ENCODE measurements at places on chromosomes 13 and 19.

GRCh38 chr13:31201341-31202031 is 1.7 kb downstream of the B3GLCT start:
- DNase-seq, result no peak

GRCh38 chr13:106113796-106114195 is 421.7 kb downstream of the EFNB2 start:
- DNase-seq, result no peak

DNA sequence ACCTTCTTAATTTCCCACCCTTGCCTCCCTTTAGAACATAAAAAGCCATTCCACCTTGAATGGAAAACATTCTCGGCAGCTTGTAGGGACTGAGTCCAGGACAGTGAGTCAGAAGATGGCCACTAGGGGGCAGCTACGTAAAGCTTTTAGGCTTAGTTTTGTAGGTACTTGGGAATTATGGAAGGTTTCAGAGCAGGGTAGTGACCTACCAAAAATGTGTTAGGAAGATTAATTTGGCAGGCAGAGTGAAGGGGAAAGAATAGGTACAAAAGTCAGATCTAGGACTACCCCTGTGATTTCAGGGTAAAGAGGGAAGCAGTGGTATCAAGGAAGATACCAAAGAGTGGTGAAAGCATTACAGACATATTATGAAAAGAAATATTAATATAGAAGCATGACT is 198.4 kb downstream of the NDFIP2 start:
- peak; percentile 73 for DNase-seq

DNA sequence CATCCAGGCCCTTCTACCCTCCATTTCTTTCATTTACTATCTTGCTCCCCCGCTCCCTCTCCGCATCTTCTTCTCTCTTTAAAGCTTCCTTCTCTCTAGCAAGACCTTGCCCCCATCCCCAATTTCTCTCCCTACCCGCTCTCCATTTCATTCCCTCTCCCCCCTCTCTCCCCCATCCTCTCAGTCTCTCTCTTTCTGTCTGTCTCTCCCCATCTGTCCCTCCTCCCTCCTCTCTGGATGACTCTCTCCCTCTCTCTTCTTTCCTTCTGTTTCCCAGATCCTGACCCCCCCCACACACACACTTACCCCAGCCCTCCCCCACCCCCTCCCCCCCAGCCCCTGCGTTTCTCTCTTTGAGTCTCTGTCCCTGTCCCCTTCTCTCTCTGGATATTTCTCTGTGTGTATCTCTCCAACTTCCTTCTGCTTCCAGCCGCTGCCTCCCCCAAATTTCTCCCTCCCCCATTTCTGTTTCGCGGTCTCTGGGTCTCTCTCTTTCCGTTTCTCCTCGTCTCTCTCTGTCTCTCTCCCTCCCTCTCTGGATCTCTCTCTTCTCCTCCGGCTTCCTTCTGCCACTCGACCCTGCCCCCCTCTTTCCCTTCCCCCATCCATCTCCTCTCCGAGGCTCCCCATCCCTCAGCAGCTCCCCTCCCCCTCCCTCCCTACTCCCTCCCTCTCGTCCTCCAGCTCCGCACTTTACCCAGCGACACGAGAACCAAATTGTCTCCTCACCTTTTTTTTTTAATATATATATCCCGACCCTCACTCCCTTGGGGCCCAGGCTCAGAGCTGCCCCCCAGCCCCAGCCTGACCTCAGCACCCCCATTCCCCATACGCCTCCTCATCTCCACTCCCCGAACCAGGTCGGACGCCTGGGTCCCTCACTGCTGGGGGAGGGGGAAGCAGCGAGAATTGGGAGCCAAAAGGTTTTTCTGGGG is 3.6 kb upstream of the CACNG8 start:
- no peak for DNase-seq

DNA sequence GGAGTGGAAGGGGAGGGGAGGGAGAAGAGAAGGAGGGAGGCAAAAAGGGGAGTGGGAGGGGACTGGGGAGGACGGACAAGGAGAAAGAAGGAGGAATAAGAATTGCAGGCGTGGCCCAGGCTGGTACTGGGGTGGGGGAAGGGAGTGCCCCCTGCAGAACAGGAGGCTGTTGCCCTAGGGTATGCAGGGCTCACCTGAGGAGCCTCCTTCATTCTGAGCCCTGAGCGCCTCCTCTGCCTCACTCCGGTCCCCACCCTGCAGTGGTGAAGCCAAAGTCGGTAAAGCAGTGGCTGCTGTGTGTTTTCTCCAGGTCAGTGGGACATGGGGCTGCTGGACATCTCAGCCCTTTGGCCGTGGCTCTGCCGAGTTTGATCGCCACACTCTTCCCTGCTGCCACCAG is 9.1 kb upstream of the CDC16 start:
- no peak for DNase-seq

GRCh38 chr13:109333893-109334651 is 452.3 kb downstream of the IRS2 start:
- DNase-seq, result no peak

- DNase-seq, result no peak
These were observed 103.3 kb upstream of the HTR2A start for GRCh38 chr13:47000165-47000564.

DNA sequence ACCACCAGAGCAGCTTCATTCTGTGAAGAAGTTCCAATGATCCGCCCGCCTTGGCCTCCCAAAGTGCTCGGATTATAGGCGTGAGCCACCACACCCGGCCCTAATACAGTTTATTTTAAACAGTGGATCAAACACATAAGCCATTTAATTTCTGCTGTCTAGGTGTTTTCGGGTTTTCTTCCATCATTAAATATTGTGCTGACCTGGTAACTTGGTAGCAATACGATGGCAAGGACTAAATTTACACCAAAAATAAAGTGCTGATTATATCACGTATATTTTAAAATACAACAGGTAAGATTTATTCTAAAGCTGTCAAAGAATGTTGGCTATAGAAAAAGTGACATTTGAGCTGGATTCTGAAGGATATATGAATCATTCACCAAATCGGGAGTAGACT is 1.3 kb downstream of the MED4 start:
- no peak for DNase-seq

DNA sequence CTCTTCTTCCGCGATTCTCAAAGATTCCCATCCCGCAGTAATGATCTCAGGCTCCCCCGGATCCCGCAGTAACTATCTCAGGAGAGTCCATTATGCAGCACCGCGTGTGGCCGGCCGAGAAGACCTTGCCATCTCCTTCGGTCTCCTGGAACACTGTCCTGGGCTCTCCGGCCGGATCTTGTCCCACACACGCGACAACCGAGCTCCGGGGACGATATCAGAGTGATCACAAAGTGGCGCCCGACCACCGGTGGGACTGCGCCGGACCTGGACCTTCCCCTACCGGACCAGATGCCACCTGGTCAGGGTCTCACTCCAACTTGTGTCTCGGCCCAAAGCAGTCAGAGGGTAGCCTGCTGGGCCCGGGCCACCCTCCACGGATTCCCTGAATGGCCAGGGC is 24.0 kb downstream of the MAN2B1 start:
- no peak for DNase-seq

DNA sequence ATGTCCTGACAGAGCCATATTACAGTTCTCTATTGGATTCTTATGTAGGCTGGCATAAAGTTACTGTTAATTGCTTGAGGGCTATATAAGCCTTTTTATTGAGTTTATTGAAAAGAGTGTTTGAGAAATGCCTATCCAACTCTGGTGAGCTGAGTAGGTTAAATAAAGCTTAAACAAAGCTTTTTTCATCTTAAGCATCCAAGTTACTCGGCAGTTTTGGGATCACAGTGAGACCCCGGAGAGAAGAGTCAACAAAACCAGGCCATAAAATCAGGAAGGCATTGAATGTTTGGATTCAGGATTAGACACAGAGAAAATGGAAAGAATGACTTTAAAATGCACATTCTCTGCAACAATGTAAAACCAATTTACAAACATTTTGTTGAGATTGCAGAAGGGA is 588.5 kb downstream of the DACH1 start:
- no peak for DNase-seq

DNA sequence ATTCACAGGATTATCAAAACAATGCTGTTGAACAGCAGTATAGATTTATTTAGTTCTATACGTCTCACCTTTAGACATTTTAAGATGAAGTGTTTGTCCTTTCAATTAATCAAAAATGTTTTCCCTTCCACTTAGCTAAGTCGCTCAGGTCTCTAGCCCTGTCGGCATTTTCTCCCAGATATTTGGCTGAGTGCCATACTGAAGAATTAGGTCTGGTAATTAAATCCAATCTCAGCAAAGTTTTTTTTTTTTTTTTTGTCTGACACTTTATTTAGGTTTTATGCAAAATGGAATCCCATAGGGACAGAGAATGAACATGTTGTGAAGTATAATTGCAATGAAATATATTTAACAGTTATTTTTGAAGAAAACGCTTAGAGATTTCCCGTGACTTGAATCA is 44.1 kb downstream of the RFC3 start:
- no peak for DNase-seq

- DNase-seq, result no peak
These were observed 24.2 kb downstream of the RASA3 start for GRCh38 chr13:114108141-114108761.

- peak; percentile 11 for DNase-seq
These were observed 17.1 kb downstream of the GPATCH1 start for GRCh38 chr19:33098055-33098534.

- DNase-seq, result peak; percentile 47
These were observed 20.7 kb downstream of the TNFSF11 start for GRCh38 chr13:42594481-42595252.

DNA sequence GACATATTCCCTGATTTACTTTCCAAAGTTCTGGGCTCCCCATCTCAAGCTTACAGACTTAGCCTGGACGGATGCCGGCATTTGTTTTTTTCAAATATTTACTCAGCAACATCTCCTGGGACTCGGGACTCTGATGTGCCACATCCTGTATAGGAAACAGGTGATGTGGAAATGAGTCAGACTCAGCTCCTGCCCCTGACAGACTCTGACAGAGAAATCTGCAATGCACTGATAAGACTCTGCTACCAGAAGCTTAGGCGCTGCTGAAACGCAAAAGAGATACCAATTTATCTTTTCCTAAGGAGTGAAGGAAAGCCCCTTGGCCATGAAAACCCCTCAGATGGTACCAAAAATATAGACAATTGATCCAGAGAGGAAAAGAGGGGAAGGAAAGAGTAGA is 16.2 kb downstream of the LAIR2 start:
- no peak for DNase-seq

DNA sequence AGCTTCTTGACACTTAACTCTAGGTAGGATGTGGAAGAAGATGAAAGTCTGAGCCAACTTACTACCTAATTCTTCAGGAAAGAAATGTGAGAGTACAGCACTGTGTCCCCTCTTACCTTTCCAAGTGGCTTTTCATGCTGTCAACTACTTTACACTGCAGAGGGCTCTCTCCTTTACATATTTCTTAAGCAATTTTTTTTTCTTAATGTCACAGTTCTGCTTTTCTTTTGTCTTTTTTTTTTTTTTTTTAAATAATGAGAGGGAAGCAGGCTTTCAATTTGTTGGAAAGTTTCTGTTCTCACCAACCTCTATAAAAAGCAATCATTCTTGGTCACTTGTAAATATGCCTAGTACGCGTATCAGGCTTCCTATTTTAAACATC is 212.7 kb upstream of the MIR17HG start:
- DNase-seq, result no peak

- DNase-seq, result no peak
These were observed 38.9 kb downstream of the TSC22D1 start for GRCh38 chr13:44537248-44537647.

DNA sequence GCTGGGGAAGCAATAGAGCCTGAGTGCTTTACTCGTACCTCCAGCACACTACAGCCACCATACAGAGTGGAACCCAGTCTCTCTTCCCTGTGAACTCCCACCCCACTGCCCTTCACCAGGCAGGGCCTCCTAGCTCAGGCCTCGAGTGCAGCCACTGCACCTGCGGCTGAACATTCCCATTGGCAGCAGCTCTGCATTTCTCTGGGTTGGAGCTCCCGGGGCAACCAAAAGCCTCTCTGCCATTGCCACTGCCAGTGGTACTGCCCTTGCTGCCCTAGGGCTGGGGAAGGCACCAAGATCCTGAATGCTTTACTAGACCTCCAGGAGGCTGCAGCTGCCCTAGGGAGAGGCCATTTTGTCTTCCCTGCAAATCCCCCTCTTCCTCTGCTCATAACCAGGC is 266.8 kb downstream of the TDRD3 start:
- no peak for DNase-seq

DNA sequence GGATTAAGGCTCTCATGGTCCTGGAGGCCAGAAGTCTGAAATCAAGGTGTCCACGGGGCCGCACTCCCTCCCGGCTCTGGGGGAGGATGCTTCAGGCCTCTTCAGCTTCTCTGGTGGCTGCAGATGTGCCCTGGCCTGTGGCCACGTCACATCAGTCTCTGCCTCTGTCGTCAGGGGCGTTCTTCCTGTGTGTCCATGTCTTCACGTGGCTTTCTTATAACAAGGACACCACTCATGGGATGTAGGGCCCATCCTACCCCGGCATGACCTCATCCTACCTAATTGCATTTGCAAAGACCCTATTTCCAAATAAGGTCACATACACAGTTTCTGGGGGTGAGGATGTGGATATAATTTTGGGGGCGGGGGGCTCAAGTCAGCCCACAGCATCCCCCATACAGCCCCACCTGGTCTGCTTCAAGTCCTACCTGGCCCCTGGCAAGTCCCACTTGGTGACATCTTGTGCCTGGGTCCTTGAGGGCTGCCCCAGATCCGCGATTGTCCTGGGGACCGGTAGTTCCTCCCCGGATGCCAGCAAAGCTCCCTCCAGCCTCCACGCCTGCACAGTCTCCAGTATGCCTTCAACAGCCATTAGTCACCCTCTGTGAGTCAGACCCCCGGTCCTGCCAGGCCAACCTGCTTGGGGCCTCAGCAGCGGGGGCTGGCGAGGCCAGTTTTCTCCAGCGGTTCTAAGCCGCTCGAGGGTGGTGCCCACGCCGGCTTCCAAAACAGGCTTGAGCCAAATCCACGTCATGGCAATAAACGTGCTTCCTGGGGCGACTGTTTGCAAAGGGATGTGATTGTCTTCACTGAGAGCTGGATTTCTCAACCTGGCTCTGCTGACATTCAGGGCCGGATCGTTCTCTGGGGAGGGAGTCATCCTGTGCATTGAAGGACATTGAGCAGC is 32.2 kb downstream of the MYO9B start:
- peak; percentile 88 for DNase-seq

GRCh38 chr13:74246487-74246886 is 112.3 kb upstream of the KLF12 start:
- no peak for DNase-seq

GRCh38 chr19:41870401-41870873 is 6.6 kb upstream of the CD79A start:
- DNase-seq, result peak; percentile 67

All from ACHN (cell line).